ENCODE measurements at places on chromosomes 2 and 18. TPM values are rescaled to one million over a fixed set of nuclear protein-coding genes. Genes with fewer than 3 reads are reported as not detected.

Gene COX5B
- polyA plus RNA-seq: 795 TPM

Gene TMSB10
- polyA plus RNA-seq: 849 TPM

Gene UBXN4
- 53.1 TPM for polyA plus RNA-seq

Gene MTCL1
- 1.3 TPM for polyA plus RNA-seq

Gene CLASP1
- polyA plus RNA-seq: 11.6 TPM

Gene IMPA2
- polyA plus RNA-seq: 321 TPM

Gene HOXD11
- not detected for polyA plus RNA-seq

Gene HOXD13
- not detected for polyA plus RNA-seq

DNA sequence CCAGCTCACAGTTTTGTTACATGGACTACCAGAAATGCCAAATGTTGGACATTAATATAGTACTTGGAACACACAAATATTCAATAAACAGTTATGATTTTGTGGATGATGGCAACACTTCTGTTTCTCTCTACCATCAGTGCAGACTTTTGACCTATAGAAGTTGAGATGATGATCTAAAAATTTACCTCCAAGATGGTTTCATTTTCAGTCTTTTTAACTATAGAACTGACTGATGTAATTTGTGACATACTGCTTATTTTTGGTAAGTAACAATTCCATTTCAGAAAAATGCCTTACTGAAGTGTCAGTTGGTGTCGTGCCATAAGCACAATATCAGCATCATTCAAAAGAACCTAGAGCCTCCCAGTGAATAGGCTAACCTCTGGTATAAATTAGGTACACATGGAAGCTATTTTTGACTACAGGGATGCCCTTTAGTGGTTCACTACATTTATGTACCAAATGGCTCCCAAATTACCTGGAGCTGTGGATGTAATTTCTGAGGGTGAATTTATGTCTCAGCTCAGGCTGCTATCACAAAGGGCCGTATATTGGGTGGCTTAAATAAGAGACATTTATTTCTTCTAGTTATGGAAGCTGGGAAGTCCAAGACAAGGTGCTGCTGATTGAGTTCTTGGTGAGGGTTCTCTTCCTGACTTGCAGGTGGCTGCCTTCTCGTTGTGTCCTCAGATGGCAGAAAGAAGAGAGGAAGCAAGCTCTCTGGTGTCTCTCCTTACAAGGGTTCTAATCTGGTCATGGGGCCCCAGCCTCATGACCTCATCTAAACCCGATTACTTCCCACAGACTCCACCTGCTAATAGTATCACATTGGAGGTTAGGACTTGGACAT lies 66.5 kb downstream of the ALPK2 start:
- DNase-seq: no peak

DNA sequence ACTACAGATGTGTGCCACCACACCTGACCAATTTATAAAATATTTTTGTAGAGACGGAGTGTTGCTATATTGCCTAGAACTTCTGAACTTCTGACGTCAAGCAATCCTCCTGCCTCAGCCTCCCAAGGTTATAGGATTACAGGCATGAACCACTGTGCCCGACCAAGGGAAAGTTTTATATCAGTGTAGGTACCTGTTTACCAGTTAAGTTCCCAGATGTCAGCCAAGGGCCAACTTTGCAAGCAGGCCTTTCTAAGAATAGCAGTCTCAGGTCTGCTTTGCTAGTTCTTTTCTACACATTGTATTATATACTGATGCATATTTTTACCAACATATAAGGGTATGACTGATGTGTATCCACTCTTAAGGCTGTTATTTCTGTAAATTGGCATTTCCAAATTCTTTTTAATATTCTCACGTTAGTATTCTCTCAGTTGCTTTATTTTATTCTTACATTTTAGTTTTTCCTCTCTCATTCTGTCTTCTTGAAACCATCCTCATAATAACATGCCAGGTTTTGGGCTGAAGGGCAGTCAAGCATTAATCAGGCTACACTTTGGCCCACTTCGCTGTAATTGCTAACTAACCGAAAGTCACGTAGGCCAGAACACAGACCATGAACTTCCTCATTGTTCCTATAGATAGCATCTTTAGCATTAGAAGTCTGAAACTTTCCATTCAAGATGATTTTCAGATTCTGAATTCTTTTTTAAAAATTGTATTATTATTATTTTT lies 25.0 kb upstream of the CXXC1 start:
- no peak for DNase-seq

GRCh38 chr2:102470168-102470567 lies 2.9 kb upstream of the SLC9A4 start:
- no peak for DNase-seq

DNA sequence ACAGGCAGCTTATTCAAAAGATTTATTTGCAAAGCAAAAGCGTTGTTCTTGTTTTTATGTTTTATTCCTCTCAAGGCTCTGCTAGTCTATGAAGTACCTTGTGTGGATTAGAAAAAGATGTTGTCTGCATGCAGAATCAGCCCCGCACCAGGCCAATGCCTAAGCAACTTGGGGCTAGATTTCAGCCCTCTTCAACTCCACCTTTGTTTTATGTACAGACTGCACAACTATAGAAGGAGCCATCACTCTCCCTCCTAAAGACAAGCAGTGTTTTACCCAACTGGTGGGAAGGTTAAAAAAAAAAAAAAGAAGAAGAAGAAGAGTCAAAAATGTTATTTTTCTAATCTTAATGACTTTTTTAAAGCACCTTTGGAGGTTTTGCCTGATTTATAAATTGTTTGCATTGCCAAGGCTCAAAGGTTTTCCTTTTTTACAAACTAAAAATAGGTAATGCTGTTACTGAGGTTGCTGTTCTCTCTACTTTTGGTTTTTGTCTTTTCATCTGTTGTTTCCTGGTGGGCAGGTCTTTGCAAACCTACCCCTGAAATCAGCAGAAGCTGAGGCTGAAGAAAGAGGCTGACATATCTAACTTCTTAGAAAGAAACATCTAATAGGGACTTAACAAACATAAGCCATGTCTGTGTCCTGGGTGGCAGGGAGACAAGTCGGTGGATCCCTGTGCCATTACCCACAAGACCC lies 164.0 kb downstream of the SLC39A10 start:
- DNase-seq: no peak

GRCh38 chr18:41642756-41643155 lies 312.3 kb upstream of the PIK3C3 start:
- no peak for DNase-seq

GRCh38 chr2:215528555-215528954 lies 92.7 kb upstream of the FN1 start:
- DNase-seq: no peak

GRCh38 chr2:117859924-117860647 lies 45.6 kb downstream of the DDX18 start:
- no peak for DNase-seq

GRCh38 chr18:30814446-30814845 lies 228.1 kb downstream of the DSC3 start:
- no peak for DNase-seq

DNA sequence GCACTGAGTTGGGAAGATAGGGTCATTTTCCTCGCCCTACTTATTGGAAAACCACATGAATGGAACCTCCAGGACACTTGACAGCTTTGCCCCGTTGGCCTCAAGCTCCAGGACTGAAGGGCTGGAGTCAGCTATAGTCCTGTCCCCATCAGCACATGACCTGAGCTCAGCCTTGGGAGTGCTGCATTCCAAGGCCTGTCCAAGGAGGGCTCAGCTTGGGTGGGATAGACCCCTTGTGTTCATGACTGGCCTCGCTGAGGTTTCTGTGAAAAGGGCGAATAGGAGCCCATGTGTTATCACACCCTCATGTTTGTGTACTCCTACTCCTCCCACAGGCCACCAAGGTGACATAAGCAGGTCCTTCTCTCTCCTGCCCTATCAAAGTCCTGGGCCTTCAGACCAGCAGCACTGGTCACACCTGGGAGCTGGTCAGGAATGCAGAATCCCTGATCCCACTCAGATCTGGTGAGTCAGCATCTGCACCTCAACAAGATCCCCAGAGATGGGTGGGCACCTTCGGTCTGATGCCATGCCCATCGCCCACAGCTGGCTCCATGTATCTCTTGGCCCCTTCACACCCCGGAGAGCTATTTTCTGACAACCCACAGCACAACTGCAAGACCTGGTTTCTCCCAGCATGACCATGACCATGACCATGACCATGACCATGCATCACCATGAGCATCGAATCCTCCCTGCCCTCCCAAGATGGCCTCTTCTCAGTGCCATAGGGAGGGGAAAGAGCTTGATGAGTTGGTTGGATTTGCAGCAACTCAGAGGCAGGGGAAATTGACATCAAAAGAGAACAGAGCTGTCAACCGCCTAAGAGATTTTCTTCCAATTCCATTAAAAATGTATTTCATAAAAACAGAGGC lies 83.0 kb upstream of the RAB6C start:
- DNase-seq: no peak
